Aorta (tissue), 5 donors: ENCODE measurements at places on chromosomes 7 and 10.
A peak's percentile ranks its signal among the peaks of the same experiment; 100 is the strongest.

DNA sequence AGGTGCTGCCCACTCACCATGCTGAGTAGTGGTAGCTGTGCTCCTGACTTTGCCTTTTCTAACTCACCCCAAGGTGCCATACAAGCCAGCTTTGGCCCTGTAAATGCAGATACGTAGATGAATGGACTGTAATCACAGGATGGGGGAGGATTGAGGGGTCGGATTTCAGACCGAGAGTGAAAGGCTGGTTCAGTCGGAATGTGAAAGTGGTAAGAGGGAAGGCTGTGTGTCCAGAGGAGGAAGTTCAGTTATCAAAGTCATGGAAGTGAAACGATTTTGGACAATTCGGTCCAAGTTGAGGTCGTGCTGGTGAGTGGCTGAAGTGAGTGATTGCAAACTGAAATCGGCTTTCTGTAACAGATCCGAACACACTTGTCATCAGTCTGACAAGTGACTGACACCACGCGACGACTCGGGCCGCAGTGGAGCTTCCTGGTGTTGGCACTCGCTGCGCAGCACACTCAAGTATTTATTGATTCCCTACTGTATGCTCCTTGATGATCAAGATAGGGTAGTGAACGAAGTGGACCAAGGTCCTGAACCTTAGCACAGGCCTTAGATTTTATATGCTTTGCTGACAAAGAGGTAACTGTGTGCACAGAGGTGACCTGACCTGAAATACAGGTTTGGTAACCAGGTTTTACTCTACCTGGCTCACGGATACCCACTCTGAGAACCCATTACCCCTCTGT is 10.5 kb downstream of the ZNF282 start:
- no peak for DNase-seq
- H3K4me1 ChIP-seq = no peaks in the 10 kb centered on the region
- no peak overlapping the region for H3K4me3 ChIP-seq
- H3K27me3 ChIP-seq = no peaks in the 10 kb centered on the region
- peaks cover 14% of the 10 kb centered on the region for H3K36me3 ChIP-seq

DNA sequence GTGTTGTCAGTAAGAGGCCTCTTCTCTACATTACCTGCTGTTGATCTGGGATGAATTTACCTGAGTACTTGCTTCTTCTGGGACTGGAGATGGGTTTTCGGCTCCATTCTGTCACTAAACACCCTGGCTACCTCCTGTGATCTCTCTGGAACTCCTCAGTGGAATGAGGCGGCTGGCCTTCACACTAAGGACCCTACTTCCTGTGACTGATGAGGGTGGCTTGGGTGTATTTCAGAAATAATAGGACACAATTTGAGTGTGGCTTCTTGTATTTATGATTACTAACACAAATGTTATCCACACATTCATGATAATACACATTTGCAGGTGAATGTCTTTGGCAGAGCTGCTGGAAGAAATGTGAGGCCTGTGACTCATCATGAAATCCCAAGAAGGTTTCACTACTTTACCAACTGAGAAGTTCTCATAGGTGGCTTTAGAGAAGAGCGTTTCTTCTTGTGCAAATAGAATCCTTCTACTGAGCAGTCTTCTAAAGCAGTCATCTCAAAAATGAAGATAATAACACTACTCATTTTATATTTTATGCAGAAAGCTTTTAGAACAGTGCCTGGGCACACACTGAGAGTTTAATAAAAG is 21.3 kb upstream of the EVX1 start:
- no peak overlapping the region for H3K27ac ChIP-seq
- no peak for DNase-seq
- no peak overlapping the region for H3K4me3 ChIP-seq
- H3K36me3 ChIP-seq = no peaks in the 10 kb centered on the region

- no peak overlapping the region for H3K27ac ChIP-seq
- no peak overlapping the region for H3K4me3 ChIP-seq
- no peaks in the 10 kb centered on the region for H3K27me3 ChIP-seq
- H3K36me3 ChIP-seq = no peaks in the 10 kb centered on the region
Measured at GRCh38 chr10:115898242-115898641, 374.8 kb downstream of the GFRA1 start.

DNA sequence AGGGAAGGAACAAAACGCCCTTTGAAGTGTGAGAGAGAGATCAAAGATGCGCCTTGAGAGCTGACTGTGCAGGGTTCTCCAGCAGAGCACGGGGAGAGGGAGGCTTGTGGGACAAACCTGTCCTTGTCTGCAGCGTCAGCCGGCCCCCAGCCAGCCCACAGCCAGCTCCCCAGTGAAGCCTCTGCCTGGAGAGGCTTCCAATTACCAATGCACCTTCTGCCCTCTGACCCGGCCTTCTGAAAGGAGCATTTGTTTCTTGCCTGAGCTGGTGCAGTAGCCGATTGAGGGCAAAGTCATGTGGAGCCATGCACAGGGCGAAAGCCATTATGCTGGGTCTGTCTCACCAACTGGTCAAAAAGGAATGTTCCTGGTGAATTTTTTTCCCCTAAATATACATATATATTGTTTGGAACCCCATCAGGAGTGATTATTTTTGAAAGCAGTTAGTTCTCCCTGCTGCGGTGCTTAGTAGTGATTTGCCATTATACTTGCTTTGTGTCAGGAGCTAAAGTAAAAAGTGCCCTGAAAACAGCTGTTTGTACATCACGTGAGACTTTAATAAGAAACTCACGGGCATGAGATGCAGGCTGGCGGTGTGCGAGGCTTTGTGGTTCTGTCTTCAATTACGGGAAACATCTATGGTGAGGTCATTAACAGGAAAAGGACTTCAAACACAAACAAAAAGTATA is 268.6 kb downstream of the KLF6 start:
- no peaks in the 10 kb centered on the region for H3K4me1 ChIP-seq
- H3K36me3 ChIP-seq = no peaks in the 10 kb centered on the region
- H3K4me3 ChIP-seq = no peak overlapping the region
- H3K27ac ChIP-seq = no peak overlapping the region
- H3K27me3 ChIP-seq = no peaks in the 10 kb centered on the region

DNA sequence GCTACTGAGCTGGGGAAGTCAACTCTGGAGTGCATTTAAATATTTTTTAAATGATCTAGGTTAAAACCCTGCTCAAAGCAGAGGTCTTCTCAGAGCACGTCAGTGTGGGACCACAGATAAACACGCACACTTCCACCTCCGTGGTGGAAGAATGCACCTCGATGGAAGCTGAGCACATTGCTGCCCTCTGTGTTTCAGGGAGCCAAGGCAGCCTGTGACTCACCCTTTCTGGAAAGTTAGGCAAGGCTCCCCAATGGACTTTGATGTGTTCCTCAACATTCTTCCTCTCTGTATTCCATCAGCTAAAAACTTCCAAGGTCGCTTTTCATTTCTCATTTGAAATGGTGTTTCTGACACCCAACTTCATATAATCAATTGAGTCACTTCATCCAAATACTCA is 170.8 kb upstream of the KMT2E start:
- no peaks in the 10 kb centered on the region for H3K36me3 ChIP-seq
- no peak overlapping the region for H3K4me3 ChIP-seq
- no peaks in the 10 kb centered on the region for H3K4me1 ChIP-seq
- no peaks in the 10 kb centered on the region for H3K27me3 ChIP-seq
- no peak overlapping the region for H3K27ac ChIP-seq

DNA sequence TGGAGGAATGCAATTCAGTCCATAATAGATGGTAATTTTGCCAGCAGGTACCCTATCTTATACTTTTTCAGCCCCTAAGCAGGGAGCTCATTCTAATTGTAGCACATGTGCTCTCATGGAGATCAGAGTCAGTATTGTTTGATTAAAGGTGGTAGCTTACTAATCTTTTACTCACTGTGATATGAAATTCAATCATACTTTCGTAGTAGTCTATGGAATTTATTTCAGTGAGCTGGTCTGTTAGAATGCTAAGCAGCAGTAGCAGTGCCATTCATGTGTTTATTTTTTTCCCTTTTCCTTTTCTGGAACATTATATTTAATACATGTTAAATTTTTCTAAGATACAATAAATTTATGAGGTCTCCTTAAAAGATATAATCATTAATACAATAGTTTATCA is 109.0 kb downstream of the ST7 start:
- no peak overlapping the region for H3K4me3 ChIP-seq
- DNase-seq = no peak
- H3K27me3 ChIP-seq = no peaks in the 10 kb centered on the region
- H3K4me1 ChIP-seq = no peaks in the 10 kb centered on the region
- H3K27ac ChIP-seq = no peak overlapping the region

- H3K4me1 ChIP-seq = no peaks in the 10 kb centered on the region
- H3K27ac ChIP-seq = no peak overlapping the region
- peak; percentile 52 for DNase-seq
- no peaks in the 10 kb centered on the region for H3K27me3 ChIP-seq
- H3K4me3 ChIP-seq = no peak overlapping the region
Measured at GRCh38 chr7:27187475-27188385, 2.7 kb upstream of the HOXA11 start.

DNA sequence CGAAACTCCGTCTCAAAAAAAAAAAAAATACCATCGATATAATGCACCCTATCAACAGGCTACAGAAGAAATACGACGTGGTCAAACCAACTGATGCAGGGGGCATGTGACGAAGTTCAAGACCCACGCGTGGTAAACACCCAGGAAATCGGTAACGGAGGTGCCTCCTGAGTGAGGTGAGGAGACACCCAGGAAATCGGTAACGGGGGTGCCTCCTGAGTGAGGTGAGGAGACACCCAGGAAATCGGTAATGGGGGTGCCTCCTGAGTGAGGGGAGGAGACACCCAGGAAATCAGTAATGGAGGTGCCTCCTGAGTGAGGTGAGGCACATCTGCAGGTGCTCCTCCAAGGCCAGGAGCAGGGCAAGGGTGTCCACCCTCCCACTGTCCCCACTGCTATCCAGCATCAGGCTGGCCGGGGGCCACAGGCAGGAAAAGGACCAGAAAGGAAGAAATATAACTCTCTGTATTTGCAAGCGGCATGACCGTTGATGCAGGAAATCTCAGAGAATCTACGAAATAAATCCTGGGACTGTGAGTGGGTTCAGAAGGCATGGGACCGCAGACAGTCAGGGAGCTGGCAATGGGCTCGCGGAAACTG is 10.7 kb upstream of the GPR146 start:
- H3K36me3 ChIP-seq = no peaks in the 10 kb centered on the region
- no peak overlapping the region for H3K27ac ChIP-seq
- DNase-seq = no peak
- H3K4me3 ChIP-seq = no peak overlapping the region
- no peaks in the 10 kb centered on the region for H3K4me1 ChIP-seq

- peaks cover 5% of the 10 kb centered on the region for H3K4me1 ChIP-seq
- H3K4me3 ChIP-seq = no peak overlapping the region
- no peaks in the 10 kb centered on the region for H3K27me3 ChIP-seq
Measured at GRCh38 chr10:3887885-3888476, 103.0 kb upstream of the KLF6 start.

DNA sequence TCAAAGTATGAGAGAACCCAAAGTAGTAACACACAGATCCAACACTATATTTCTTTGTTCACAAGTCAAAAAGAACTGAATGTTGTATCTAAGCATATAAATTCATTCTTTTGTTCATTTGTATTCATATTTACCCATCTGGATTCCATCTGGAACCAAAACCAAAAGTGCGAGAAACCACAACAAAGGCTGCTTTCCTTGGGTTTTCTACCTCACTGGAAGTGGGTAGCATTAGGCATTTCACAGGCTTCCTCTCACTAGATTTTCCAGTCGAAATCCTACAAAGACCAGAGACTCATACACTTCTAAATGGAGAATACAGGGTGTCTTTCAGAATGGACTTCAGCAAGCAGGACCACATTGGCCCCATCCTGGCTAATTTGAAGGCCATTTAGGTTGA is 109.8 kb upstream of the WNT16 start:
- DNase-seq = no peak
- no peaks in the 10 kb centered on the region for H3K36me3 ChIP-seq
- H3K4me3 ChIP-seq = no peak overlapping the region

DNA sequence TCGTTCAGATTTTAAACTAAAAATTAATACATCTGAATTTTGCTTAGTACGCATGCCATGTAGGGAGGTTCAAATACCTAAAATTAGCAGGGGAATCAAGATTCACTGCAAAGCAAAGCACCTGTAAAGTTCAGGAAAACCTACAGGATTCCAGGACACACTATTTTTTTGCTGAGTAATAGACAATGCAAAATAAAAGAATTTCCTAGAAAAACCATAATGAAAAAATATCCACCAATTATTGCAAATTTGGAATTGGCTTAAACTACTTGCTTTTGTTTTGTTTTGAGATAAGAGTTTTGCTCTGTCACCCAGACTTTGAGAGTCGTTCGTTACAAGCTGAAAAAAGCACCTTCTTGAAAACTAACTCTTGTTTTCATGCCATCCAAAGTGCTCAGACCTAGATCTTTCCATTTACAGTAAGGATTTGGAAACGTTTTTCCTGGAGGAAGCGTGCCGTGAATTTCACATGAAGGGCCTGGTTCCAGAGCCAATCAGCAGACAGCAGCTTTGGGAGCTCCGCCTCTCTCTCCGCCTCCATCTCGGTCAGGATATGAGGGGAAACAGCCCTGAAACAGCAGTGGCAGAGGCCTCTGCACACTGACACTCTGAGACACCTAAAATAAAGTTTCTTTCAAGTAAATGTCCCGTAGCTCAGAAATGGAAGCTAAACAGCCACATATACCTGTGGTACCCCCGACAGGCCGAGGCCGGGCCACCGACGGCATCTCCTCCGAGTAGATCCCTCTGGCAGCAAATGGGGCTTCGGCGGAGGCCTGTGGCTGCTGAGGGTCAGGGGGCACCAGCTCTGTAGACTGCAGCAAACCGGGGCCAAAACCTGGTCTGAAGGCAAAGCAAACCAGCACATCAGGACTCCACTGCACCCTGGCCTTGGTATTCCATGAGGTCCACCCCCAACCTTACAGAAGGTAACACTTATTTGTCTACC is 45.9 kb upstream of the ATP6V0A4 start:
- H3K36me3 ChIP-seq = no peaks in the 10 kb centered on the region
- no peak for DNase-seq
- no peaks in the 10 kb centered on the region for H3K27me3 ChIP-seq
- H3K27ac ChIP-seq = no peak overlapping the region

DNA sequence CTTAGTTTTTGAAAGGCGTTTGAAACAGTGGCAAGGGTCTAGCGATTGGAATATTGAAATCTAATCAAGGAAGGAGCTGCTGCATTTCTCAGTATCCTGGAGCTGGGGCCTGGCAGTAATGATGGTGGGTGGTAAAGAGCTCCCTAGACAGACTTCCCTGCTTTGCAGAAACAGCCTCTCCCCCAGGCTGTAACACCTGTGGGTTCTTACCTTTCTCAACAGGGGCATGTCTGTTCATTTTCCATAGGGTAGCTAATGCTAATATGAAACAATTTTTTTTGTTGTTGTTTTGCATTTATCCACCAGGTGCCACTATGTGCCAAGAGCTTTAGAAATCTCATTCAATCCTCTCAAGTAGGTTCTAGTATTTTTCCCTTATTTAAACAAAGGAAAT is 345.5 kb downstream of the REEP3 start:
- no peak overlapping the region for H3K27ac ChIP-seq
- DNase-seq = no peak
- no peaks in the 10 kb centered on the region for H3K4me1 ChIP-seq
- H3K27me3 ChIP-seq = no peaks in the 10 kb centered on the region
- no peak overlapping the region for H3K4me3 ChIP-seq
- no peaks in the 10 kb centered on the region for H3K36me3 ChIP-seq

- no peaks in the 10 kb centered on the region for H3K27me3 ChIP-seq
- H3K36me3 ChIP-seq = no peaks in the 10 kb centered on the region
- H3K4me1 ChIP-seq = no peaks in the 10 kb centered on the region
- DNase-seq = no peak
Measured at GRCh38 chr10:119337223-119337622, 129.9 kb downstream of the GRK5 start.

- no peaks in the 10 kb centered on the region for H3K27me3 ChIP-seq
- no peaks in the 10 kb centered on the region for H3K36me3 ChIP-seq
- H3K27ac ChIP-seq = no peak within 1 kb of the TSS
- no peak within 1 kb of the TSS for H3K4me3 ChIP-seq
- peak; percentile 86 for DNase-seq
Measured at GRCh38 chr10:96271016-96271815, at the start of gene BLNK. Gene BLNK, minus strand, starts transcription at chr10:96271569. Its CDS starts 171 bp downstream, at chr10:96271398.
